Stimulated activated CD4-positive, alpha-beta T cell treated with anti-CD3 and anti-CD28 coated beads, Interleukin-4, amount 100 ng/mL, for 24 hours (primary cell): ENCODE measurements at places on chromosomes 3 and 15.

- DNase-seq: peak; percentile 82
Measured at GRCh38 chr3:46909535-46910161, 32.1 kb downstream of the PTH1R start.

DNA sequence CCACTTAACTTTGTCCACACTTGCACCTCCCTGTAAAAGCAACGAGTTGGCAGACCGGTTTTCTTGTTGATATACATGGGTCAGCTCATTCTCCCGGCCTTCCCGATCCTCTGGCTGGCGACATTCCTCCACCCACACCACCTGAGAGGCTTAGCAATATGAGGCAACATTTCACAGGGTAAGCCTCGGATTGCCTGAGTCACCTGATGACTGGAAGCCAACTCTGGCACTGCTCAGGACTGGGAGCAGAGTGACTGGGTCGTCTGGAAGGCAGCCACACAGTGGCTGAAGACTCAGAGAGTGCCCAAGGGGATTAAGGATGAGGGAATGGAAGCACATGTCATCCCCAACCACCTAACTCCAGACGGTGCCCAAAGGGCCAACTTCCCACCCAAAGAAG, 9.8 kb downstream of the HOMER2 start:
- no peak for DNase-seq

DNA sequence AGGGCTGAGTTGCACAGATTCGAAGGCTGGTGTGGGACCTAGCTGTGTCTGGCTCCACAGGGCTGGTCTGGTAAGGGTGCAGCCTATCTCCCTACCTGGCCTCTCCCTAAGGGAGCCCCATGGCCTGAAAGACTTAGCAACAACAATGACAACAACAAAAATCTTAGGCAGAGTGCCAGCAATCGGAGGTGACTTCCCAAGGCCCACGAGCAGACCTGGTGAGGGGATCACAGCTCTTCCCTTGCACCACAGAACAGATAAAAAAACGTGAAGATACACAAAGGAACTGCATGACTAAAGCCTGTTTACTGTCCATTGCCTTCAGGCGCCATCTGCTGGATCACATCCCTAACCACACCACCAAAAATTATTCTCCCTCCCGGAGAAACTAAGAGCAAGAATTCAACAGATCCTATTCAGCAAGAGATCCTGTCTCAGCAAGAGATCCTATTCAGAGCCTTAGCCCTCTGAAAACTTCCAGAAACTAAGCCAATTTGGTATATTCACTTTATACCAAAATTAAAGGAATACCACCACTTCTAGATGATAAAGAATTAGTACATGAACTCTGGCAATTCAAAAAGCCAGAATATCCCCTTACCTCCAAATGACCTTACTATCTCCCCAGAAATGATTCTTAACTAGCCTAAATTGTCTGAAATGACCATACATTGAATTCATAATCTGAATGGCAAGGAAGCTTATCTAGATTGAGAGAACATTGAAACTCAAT, 24.1 kb upstream of the OR5K4 start:
- peak; percentile 51 for DNase-seq

- no peak for DNase-seq
Measured at GRCh38 chr3:46112984-46113383, 85.7 kb upstream of the XCR1 start.

- no peak for DNase-seq
Measured at GRCh38 chr3:197014942-197015575, 14.6 kb downstream of the MELTF start.

GRCh38 chr3:133058831-133059230, 20.6 kb downstream of the TMEM108 start:
- DNase-seq: no peak

GRCh38 chr3:196969134-196969659, 564 bp upstream of the PIGZ start:
- DNase-seq: peak; percentile 26
